Chondrocyte (in vitro differentiated cells): ENCODE measurements at places on chromosomes 2 and 18.

- DNase-seq: no peak
These were observed 11.4 kb upstream of the GALNT5 start for GRCh38 chr2:157245846-157246764.

- no peak for DNase-seq
These were observed 92.9 kb downstream of the FMNL2 start for GRCh38 chr2:152427902-152428301.

DNA sequence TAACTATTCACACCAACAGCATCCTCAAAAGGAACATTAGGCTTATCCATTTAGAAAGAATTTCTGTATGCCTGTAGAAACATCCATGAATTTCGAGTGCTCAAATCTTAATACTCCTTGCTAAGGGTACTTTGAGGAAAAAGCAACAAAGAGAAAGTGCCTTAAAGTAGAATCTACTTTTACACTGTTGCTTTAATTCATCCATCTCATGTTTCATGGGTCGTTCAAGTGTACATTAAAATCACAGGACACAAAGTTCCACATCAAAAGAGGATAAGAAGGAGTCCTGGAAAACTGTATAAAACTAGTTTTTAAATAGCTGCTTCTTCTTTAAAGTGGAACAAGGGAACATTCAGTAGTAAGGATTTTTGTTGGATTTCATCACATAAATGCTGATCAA lies 54.5 kb downstream of the LRP1B start:
- DNase-seq: no peak

GRCh38 chr18:10225300-10225699 lies 229.1 kb upstream of the APCDD1 start:
- DNase-seq: no peak

DNA sequence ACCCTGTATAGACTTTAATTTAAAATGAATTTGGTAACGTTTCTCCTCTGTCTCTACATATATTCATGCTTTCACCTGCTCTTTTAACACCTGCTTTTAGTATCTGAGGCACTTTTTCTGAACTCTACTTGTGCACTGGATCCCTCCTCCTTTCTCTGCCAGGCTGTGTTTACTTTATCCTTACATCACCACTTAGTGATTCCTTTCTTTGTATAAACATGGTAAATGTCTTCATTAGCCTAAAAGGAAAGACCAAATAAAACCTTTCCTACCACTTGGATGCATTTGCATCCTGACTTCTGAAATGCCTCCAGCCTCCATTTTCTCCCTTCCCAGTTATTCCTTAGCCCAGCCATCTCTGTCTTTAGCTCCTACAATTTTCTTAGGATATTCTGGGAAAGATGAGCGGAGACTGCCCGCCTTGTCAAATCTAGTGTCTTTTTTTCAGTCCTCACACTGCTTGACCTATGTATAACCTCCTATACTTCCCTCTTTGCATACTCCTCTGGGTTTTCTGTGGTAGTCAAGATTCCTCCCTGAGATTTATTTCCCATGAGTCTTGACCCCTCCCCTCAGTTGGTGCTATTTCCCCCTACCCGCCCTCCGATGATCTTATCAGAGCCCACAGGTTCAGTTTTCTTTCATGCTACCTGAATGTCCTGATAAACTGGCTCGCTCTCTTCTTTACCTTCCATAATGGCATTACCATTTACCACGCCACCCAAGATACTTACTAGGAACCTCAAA lies 44.8 kb downstream of the REL start:
- no peak for DNase-seq

DNA sequence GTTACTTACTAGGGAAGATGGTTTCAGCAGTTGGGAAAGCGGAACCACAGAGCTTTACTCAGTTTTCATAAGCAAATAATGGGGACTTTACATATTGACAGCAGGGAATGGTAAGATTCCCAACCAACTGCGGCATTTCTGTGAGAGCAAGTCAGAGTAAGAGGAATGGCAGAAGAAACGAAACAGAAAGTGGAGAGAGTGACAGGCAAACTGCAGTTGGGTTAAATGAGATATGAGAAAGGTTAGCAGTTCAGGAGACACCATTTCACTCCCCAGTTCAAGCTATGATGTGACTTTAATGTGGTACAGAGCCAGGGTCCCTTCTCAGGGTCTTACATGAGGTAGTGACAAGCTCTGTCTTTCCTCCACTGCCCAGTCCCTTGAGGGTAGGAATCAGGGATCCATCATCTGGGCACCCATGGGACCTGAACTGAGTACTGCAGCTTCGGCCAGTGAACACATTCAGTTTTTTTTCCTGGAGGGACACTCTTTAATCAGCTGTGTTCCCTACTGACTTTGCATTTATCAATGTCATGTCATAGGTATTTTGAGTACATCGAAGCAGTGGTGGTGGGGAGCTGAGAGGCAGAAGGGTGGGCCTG lies 33.0 kb upstream of the GREB1 start:
- no peak for DNase-seq

DNA sequence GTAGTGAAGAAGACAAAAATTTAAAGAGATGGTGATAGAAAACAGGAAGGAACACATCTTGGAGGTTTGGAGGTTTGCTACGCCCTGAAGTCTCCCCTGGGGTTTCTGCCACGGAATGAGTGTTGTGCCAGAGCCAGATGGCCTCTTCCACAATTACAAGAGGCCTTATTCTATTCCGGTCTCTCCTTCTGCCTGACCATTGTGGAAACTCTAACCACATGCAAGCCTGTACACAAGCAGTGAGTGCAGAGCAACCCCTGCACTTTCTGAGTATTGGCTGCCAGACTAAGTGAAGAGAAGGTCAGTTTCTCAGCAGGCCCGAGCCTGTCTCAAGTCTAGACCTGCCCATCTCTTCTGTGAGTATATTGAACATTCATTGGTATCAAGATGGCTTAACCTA lies 22.7 kb upstream of the MYO1B start:
- no peak for DNase-seq

DNA sequence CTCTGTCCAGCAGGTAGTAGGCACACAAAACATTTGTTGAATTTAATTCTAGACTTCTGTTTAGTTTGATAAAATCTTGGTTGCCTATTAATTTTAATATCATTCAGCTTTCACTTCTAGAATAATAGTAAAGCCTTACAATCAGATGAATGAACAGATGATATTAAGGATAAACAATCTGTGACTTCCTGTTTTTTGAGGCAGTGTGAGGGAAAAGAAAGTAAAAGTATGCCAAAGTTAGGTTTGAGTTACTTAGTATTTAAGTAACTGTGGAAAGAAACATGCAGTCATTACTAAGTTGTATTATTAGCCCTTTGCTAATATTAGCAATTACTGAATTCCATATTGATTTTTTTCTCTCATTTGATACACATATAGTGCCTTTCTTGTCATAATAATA lies 31.5 kb downstream of the EPB41L5 start:
- DNase-seq: no peak

DNA sequence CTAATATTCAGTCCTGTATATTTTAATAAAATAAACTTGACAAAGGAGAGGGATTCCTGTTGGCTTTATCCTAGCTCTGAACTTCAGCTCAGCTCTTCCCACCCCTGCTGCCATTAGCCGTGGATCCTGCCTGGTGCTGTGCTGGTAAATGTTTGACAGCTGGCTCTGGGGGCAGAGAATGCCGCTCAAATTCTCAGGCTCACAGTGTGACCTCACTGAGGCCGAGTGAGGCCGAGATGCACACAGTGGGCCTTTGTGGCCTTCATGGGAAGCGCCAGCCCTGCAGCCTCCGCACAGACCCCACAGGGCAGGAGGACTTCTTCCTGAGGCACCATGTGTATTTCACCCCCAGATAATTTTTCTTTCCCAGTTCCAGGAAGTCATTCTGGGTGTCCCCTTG lies 16.5 kb upstream of the FAHD2A start:
- DNase-seq: no peak

DNA sequence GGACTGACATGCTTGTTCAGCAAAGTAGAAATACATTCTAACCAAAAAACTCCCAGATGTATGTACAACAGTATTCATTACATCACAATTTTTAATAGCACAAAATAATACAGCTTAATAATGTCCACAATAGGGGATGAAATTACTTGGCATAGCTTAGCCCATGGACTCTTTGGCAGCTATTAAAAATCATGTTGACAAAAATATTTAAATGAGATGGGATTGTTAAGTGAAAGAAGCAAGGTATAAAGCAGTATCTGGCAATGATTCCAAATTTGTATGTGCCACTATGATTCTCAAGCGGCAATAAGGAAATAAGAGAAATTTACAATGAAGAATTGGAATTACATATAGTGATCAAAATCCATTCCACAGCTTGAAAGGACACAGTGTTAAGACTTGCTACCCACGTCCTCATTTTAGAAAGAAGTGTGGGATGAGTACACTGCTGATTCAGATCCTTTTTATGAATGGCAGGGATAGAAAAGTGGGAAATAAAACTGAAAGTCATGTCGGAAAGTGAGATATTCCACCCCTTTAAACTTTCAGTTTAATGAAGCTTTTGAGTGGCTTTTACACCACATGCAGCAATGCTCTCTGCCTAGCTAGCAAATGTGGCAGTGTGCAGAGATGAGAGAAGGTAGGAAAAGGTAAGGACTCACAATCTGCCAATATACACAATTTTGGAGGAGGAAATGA lies 2.4 kb downstream of the GAREM1 start:
- no peak for DNase-seq

GRCh38 chr2:128601298-128602037 lies 282.8 kb upstream of the HS6ST1 start:
- peak; percentile 73 for DNase-seq

DNA sequence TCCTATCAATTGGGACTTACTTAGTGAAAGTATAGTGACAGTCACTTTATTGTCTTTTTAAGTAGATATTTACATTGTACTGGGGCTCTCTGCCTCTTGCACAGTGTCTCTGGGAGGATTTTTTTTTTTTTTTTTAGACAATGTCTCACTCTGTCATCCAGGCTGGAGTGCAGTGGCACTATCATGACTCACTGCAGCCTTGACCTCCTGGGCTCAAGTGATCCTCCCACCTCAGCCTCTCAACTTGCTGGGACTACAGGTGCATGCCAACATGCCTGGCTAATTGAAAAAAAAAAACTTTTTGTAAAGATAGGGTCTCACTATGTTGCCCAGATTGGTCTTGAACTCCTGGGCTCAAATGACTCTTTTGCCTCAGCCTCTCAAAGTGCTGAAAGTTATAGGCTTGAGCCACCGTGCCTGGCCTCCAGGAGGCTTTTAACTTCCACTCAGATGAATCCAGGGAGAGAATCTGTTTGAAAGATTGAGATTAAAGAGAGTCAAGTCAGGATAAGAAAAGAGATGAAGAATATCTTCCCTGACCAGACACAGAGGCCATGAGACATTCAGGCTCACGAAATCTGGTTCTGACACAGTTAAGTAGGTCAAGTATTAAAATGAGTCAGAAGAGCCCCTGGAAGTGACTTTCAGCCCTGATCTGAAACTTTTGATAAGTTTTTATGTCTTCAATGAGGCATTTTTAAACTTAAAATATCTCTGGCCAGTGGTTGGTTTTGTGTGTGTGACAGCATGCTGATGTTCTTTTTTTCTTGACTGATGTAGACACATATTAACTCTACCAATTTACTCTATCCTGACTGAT lies 18.3 kb downstream of the ARHGEF33 start:
- DNase-seq: no peak

- DNase-seq: no peak
These were observed 9.7 kb downstream of the IL1RN start for GRCh38 chr2:113136828-113137775.

GRCh38 chr2:8581234-8581561 lies 100.7 kb upstream of the ID2 start:
- peak; percentile 69 for DNase-seq

DNA sequence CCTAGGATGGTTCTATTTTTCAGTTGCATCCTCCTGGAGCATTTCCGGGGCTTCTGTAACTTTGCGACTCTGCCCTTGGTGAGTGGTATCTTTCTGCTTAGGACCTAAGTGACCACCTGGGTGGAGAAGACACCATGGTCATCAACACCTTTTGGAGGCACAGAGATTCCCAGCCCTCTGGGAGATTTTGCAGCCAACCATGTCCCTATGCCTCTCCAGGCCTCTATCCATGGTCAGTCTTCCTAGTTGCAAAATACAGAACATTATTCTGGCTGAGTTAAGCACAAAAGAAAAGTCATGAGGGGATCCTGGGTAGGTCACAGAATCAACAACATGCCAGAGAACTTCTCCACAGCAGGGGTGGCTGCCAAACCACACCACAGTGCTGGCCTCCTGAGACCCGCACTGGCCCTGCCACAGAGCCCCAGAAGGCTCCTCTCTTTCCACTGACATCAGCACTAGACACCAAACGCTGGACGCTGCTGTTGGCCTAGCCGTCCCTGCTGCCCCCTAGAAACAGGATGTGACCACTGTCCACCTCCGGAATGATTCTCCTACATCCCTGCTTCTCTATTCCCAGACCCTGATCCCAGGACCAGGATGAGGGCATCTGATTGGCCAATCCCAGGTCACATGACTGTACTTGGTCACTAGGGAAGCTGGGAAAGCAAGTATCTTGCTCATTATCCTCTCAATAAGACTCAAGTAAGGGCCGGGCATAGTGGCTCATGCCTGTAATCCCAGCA lies 47.7 kb downstream of the SMAD7 start:
- DNase-seq: peak; percentile 78

GRCh38 chr2:172248381-172248780 lies 145.7 kb upstream of the DLX2 start:
- DNase-seq: no peak

GRCh38 chr2:213688133-213688532 lies 403.9 kb downstream of the SPAG16 start:
- DNase-seq: no peak

- DNase-seq: no peak
These were observed 141.4 kb upstream of the SERTAD2 start for GRCh38 chr2:64795024-64795592.

GRCh38 chr2:115303-115702 lies 69.0 kb upstream of the FAM110C start:
- DNase-seq: no peak

- no peak for DNase-seq
These were observed 4.2 kb upstream of the PAX8 start for GRCh38 chr2:113282747-113283533.

DNA sequence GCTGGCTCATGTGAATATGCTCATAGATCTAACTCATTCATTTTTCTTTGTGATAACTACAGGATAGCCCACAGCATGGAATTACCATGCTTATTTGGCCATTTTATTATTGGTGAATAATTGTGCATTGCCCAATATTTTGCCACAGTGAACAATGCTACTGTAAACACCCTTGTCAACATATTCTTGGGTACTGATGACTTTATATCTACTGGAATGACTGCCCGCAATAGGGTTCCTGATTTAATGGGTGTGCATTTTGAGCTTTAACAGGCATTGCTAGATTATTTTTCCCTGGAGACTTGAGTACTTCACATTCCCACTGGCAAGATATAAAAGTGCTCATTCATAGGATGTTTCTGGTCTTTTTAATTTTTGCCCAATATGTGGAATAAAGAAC lies 42.7 kb upstream of the EVA1A start:
- DNase-seq: no peak
